AG08396 (cell line): ENCODE measurements at places on chromosomes 6 and 20.

DNA sequence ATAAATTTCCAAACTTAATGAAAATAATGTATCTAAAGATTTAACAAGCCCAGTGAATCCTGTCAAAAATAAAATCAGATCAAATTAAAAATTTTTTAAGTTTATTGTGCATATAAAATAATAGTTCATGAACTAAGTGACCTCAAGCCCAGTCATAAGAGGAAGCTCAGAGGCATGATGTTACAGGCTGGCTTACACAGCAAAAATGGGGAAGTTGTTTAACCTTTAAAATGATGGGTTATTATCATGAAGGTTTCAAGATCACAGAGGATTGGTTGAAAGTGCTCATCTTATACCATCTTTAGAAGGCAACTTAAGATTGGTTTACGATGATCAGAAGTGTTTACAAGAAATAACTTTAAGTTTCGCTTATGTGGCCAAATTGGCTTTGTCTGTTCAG, 102.5 kb downstream of the PAK5 start:
- no peak for DNase-seq

- DNase-seq = peak; percentile 83
These were observed 181.9 kb downstream of the NFATC2 start for GRCh38 chr20:51360451-51361201.

- no peak for DNase-seq
These were observed 16.6 kb upstream of the CEP85L start for GRCh38 chr6:118667988-118668387.

DNA sequence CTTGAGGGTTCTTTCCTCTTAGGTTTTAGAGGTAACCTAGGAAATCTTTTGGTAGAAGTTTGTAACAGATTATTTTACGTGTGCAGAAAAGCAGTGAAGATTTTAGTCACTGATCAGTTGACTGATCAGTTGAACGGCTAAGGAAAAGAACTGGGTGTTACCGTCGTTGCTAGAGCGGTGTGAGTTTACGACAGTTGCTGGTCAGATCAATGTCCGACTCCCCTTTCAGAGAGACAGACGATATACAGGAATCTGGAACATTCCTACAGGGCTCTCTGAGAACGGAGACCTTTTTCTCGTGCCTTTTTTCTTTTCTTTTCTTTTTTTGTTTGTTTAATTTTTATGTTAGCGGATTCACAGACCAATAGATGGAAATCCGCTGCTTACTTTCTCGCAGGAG, 132.1 kb upstream of the ZNF184 start:
- no peak for DNase-seq

GRCh38 chr6:56359201-56359899, 112.0 kb upstream of the COL21A1 start:
- DNase-seq = peak; percentile 54

DNA sequence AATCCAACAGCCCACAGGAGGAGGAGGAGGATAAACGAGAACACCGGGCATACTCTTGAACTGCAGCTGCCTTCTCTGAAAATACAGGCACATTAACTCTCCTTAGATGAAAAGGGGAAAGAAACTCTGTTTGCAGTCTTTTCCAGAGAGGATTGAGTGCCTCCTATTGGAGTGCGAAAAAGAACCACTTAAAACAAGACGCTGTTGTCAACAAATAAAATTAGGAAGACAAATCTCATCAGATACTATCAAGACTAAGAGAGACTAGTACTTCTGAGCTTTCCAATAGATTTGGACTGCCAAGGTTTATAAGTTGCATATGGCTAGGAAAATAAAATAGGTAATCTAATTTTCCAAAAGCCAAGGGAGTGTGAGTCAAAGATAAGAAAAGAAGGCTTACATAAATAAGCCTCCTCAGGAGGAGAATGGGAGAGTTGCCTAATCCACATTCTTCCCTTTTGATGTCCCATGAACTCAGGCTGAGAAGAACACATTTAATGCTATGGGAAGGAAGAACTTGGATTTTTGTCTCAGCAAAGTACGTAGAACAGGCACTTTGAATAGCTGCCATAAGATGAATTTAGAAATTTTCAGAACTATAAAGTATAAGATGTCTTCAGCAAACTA, 154.7 kb downstream of the ARHGAP18 start:
- DNase-seq = peak; percentile 12

- no peak for DNase-seq
These were observed 29.0 kb upstream of the SRF start for GRCh38 chr6:43142101-43142500.
